Stimulated activated CD4-positive, alpha-beta T cell treated with anti-CD3 and anti-CD28 coated beads, Interleukin-4, amount 100 ng/mL, for 24 hours (primary cell): ENCODE measurements at places on chromosomes 1 and 21.
A peak's percentile ranks its signal among the peaks of the same experiment; 100 is the strongest.

- no peak for DNase-seq
Measured at GRCh38 chr1:199356561-199356960, 670.9 kb upstream of the NR5A2 start.

DNA sequence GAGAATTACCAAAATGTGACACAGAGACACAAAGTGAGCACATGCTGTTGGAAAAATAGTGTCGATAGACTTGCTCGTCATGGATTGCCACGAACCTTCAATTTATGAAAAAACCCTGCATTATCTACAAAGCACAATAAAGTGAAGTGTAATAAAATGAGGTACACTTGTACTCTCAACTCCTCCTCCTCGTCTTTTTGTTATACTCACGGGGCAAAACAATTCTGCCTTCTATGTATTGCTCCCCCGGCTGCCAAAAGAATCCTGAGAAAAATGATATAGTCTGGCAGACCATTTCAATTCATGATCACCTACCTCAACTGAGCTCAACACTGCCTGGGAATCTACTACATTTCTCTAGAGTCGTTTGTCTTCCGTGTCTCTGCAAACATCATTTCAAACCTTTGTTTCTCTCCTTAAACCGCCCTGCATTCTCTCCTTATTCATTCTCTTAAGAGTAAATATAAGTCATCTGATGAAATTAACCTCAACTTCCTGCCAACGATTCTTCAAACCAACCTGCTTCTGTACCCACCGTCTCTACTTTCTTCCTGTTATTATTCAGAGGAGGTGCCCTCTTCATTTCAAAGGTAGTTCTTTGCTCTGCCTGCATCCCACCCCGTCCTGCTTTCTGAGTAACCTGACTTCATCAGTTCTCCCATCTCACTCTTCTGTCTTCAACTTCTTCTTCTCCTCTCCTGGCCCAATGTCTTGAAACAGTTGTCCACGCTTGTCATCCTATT lies 12.9 kb upstream of the IL19 start:
- DNase-seq = peak; percentile 38

GRCh38 chr1:28365864-28366263 lies 3.7 kb upstream of the PHACTR4 start:
- no peak for DNase-seq

- DNase-seq = no peak
Measured at GRCh38 chr1:192608671-192609070, 27.3 kb upstream of the RGS13 start.

- no peak for DNase-seq
Measured at GRCh38 chr1:72946903-72947499, 664.7 kb upstream of the NEGR1 start.

GRCh38 chr1:223715604-223716172 lies 3.3 kb downstream of the CAPN2 start:
- no peak for DNase-seq
